ENCODE measurements at places on chromosomes 1 and 21.

DNA sequence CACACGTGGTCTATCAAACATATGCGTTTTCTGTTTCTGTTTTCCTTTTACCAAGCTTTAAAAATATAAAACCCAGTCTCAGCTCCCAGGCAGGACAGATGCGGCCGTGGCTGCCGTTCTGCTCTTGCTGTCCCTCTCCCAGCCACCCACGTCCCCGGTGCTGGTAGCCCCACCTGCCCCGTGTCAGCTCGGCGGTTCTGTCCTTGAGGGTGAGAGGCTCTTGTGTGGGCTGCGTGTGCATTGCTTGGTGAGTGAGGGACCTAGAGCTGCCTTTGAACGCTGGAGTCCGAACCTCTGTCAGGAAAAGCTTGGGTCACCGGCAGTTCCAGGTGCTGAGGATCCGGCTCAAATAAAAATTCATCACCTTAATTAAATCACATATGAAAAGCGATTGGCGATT lies 4.4 kb downstream of the RER1 start:
- DNase-seq = no peak

- no peak for DNase-seq
Observed at GRCh38 chr1:174931214-174931613, 68.5 kb upstream of the CACYBP start.

- DNase-seq = no peak
Observed at GRCh38 chr1:28526886-28527285, 21.0 kb downstream of the RCC1 start.

DNA sequence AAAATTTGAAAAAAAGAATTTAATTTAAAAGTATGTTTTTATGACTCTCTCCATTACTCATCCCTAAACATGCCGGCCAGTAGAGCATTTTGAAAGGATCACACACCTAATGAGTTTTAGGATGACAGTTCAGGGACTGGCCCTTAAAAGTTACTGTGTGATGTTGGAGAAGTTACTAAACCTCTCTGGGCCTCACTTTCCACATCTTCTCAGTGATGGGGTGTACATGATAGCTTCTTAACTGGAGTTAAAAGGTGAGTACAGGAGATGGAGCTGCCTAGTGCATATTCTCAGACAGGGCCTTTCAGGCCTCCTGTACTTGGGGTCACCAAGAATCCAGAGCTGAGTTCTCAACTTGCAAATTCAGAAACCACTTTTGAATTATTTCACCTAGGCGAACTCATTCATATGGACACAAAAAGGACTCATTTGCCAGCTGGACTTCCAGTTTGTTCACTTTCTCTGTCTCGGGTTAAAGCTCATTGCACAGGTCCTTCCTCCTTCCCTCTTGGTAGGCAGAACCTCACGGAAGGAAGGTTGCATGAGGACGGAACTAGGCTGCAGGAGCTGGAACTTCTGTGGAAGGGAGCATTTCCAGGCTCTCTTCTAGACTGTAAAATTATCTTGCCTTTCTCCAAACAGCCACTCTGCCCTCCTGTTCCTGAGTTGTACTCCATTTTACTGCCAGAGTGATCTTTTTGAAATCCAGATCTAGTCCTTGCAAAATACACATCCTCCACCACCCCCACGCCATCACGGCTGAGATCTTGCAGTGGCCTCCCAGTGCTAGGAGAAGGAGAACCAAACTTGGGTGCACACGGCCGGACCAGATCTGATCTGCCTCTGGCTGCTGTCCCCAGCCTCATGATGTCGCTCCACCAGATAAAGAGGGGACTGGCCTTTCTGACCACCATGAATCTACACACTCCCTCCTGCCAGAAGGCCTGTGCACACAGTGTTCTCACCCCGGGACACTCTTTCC lies 4.3 kb upstream of the SLC30A1 start:
- DNase-seq = no peak

GRCh38 chr1:240320659-240321058 lies 229.0 kb downstream of the FMN2 start:
- DNase-seq = no peak

DNA sequence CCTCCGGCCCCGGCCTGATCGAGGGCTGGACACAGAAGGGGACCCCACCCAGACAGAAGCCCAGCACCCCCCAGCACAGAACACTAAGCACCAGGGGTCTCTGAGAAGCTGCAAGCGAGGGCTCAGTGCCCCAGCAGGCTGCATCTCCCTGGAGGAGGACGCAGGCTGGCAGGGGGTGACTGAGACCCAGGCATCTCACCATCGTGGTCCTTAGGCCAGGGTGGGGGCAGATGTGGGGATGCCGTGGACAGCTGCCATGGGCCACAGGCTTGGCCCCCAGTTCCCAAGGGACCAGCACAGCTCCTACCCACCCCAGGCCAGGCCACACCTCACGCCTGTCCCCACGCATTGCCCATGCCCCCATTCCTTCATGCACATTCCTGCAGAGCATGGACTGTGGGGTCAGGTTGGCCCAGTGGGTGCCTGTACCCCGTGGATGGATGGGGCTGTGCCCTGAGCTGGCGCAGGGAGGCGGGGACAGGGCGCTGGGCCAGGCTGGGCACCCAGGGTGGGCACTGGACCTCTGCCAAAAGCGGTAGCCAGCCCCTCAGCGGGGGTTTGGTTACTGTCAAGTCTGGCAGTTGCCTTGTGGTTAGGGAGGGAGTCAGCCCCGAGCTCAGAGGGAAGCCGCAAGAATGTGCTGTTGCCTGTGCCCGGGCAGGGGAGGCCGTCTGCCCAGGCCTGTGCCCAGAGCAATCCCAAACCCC lies 61.5 kb downstream of the ARHGEF16 start:
- DNase-seq = no peak

- no peak for DNase-seq
Observed at GRCh38 chr1:58005212-58005611, 541.3 kb downstream of the OMA1 start.

GRCh38 chr21:44886113-44887075 lies 12.9 kb upstream of the PTTG1IP start:
- no peak for DNase-seq

Measured in hippocampal formation (tissue), 2 donors.